ENCODE measurements at places on chromosomes 4 and X.
A peak's percentile ranks its signal among the peaks of the same experiment; 100 is the strongest.

DNA sequence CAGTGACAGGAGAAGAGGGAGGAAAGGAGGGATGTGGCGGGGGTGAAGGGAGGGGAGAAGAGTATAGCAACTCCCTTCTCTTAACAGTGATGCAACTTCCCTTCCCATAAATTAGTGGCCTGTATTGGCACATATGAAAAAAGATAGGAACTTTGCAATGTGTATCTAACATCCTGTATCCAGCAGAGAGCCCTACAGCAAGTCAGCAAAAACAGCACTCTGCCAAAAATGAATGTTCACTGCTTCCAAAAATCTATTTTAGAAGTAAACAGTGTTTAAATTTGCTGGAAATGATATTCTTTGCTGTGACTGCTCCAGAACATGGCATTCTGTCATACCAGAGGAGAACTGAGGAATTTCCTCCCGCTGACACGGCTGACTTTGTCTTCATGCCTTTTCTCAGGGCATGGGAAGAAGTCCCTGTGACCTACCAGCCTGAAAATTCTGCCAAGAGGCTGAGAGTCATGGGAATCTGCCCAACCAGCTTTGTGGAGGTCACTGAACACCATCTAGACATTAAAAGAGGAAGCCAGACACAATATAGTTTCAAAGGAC, 343.4 kb upstream of the RASGEF1B start:
- DNase-seq, result no peak

- no peak for DNase-seq
Measured at GRCh38 chr4:146159384-146160058, 16.0 kb upstream of the LSM6 start.

GRCh38 chrX:17608888-17609287, 128.4 kb upstream of the SCML1 start:
- DNase-seq, result no peak

- DNase-seq, result no peak
Measured at GRCh38 chrX:10195947-10196346, 39.2 kb downstream of the CLCN4 start.

GRCh38 chrX:29545878-29546277, 669.5 kb upstream of the MAGEB2 start:
- DNase-seq, result no peak

DNA sequence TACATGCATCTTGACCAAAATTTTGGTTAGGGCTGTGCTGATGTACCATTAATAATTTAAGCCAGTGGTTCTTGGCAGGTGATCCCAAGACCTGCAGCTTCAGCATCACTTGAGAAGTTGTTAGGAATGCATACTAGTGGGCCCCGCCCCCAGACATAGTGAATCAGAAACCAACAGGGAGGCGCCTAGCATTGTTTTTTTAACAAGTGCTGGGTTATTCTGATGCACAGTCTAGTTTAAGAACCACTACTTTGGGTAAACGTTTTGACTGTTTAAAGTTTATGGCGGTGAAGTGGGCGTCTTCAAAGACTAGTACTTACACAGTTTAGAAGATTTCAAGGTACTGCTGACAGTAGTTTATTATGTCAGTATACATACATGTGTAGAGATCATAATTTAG, 23.6 kb downstream of the FAM199X start:
- no peak for DNase-seq

DNA sequence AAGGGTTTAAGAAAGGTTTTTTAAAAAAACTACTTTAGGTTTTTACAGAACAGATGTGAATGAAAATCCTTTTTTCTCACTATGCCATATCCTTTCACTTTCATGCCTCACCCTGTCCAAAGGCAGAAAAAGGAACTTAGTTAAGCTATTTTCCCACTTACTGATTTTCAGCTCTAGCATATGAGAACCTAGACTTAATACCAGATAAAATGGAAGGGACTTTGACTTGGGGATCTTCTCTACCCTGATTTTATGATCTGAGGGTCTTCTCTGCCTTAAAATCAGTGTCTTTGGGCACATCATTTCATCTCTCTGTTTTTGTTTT, 42.4 kb downstream of the FNIP2 start:
- no peak for DNase-seq

GRCh38 chrX:47191331-47191730, 2.3 kb upstream of the UBA1 start:
- peak; percentile 30 for DNase-seq

- no peak for DNase-seq
Measured at GRCh38 chrX:153590961-153591956, 7.7 kb downstream of the CCNQ start.

DNA sequence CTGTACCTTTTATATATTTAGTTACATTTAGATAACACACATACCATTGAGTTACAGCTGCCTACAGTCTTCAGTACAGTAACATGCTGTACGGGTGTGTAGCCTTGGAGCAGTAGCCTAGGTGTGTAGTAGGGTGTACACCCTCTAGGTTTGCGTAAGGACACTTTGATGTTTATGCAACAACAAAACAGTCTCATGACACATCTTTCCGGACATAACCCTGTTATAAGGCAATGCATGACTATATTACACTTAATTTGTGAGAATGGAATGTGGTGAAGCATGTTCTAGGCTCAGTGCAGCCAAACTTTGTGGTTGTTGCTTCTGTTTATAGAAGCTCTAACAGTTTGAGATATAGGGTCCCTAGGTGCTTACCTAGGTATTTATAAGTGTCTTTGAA, 65.4 kb downstream of the SPRY1 start:
- DNase-seq, result no peak

DNA sequence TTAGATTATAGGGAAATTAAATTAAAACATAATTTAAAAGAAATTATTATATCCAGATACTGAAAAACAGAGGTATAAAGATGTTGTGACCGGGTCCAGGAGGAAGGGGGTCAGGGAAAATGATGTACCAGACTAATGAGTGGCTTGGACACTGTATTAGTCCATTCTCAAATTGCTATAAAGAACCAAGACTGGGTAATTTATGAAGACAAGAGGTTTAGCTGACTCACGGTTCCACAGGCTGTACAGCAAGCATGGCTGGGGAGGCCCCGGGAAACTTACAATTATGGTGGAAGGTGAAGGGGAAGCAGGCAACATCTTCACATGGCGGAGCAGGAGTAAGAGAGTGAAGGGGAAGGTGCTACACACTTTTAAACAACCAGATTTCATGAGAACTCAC, 3.4 kb upstream of the FAM9B start:
- DNase-seq, result no peak

DNA sequence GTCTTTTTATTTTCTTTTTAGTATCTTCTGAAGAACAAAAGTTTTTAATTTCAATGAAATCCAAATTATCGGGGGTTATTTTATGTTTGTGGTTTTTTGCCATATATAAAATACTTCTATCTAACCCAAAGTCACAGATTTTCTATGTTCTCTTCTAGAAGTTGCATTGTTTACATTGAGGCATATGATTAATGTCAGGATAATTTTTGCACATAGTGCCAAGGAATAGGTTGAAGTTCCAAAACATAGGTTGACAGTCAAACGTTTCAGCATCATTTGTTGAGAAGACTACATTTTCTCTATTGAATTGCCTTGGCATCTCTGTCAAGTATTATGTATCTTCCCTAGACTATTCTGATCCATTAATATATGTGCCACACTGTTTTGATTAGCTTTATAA, 64.5 kb downstream of the ANKRD17 start:
- DNase-seq, result no peak

- no peak for DNase-seq
Measured at GRCh38 chr4:40940756-40941155, 191.0 kb downstream of the NSUN7 start.

DNA sequence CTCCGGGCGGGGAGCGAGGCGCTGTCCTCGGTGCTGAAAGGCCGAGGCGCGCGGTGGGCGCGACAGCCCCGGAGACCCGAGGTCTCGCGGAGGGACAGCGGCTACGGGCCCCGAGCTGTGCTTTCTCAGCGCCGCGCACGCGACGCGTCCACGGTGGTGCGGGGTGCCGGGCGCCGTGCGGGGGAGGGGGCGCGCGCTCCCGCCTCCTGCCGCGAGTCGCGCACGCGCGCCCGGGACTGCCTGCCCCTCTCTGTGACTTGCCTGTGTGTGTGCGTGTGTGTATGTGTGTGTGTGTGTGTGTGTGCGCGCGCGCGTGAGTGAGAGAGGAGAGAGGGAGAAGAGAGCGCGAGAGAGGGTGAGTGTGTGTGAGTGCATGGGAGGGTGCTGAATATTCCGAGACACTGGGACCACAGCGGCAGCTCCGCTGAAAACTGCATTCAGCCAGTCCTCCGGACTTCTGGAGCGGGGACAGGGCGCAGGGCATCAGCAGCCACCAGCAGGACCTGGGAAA, at the start of gene GRIA2:
TSS of gene GRIA2 (plus strand) at position 358 of the 511 bp plus-strand sequence. CDS start 315 bp downstream, outside the sequence.
- DNase-seq, result no peak

- DNase-seq, result no peak
Measured at GRCh38 chr4:101600287-101600686, 190.2 kb upstream of the BANK1 start.

DNA sequence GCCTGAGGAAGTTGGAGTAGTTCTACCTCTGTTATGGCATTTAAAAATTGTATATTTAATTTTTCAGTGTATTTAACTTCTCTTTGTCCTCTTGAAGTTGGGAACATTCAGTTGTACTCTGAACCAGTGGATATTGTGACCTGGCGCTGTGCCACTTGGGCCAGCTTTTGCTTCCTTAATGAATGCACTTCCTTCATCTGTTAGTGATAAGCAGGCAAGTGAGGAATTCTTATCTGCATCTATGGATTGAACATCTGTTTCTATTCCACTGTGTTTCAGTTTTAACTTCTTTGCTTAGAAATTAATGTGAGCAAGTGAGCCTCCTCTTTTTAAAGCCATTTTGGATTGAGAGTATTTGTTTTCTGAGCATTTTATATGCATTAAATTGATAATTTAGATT, 128.3 kb downstream of the UCHL1 start:
- DNase-seq, result no peak

GRCh38 chrX:118062048-118062789, 54.4 kb downstream of the KLHL13 start:
- no peak for DNase-seq

DNA sequence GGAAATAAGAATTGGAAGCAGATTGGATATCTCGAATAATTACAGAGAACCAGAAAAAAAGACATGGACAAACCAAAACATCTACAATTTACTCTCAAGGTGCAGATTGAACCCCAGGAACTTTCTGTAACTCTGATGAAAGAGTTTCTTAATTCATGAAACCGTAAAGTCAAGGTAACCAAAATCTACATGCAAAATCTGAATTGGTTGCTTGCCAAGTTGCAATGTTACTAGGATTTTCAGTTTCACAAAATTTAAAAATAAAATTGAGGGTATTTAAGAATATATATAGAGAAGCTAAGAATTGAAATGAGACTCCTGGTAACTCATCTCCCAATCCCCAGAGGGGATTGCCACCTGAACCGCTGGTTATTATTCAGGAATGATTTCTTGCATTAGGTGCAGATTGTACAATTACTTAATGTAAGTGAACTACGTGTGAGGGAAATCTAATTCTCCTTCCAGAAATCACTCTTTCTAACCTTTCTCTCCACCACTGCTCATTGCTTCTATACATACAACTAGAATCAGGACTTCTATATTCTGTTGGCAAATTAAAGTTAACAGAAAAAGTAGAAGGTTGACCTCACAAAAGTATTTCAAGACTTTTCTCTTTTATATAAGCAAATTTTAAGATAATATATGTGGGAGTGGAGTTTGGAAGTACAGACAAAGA, 221.5 kb upstream of the NDST4 start:
- no peak for DNase-seq

GRCh38 chr4:153116291-153116680, 88.0 kb upstream of the TRIM2 start:
- peak; percentile 78 for DNase-seq

DNA sequence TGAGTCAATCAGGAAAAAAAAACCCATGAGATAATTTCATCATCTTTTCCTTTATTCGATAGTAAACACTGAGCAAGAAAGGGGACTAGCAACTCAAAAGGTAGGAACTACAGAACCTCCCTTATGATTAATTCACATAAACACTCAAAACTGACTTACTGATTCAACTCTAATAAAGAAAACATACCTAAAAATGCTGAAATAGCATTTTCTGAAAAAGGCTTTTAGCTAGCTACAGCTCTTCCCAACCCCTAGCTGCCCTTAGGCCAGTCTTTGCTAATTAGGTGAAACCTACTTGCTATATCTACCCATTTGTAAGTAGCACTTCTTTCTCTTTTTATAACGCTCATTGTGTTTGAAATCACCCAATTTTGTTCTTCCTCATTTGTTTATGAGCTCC, 150.6 kb downstream of the ATRX start:
- DNase-seq, result no peak

DNA sequence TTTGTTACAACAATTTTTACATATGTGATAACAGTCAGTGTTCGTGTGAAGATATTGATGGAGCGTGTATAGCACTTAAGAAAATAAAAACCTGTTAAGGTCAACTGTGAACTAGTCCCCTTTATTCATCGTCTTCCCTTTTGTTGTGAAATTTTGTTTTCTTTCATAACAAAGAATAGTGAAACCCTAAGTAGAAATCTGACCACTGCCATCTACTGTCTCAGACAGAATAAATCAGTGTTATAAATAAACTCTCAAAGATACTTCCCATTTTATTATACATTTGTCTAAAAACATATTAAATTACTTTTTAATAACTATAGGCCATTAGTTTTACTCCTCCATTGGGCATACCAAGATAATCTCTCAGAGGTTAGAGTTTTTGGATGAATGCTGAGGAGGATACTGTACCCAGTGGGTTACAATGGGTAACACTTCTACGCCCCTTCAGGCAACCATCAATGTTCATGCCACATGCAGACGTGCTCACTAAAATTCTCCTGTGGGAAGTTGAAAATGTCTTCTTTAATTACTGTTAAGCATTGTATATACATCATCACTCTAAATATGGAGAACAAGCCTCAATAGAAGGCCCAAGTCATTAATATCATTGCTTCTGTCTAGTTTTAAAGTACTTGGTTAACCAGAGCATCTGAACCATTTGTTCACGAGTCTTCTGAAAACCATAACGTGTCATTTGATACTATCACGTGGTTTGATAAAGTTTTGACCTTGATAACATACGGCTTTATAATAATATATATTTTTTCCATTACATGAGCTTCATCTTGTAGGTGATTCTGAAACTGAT, 171.2 kb downstream of the TMA16 start:
- no peak for DNase-seq

GRCh38 chrX:12563121-12563520, 228.1 kb upstream of the PRPS2 start:
- no peak for DNase-seq

GRCh38 chrX:73457306-73457705, 10.5 kb downstream of the CDX4 start:
- DNase-seq, result no peak

- DNase-seq, result no peak
Measured at GRCh38 chrX:35380808-35381700, 417.1 kb upstream of the MAGEB16 start.

DNA sequence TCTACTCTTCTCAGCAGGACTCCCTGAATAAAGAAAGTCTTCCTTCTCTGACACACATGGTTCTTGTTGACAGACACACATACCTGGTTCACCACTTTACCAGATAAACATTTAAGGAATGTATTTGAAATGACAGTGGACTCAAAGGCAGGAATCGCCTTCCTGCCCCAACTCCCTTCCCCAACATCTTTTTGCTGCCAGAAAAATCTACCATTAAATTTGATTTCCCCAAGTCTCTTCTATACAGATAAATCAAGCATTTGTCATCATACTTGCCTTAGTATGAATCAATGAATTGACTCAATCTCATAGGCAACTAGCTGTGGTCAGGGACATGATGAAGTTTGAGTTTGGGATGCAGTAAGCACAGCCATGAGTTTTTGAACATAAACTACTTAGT, 23.3 kb upstream of the ANXA5 start:
- DNase-seq, result no peak

All from CD8-positive, alpha-beta memory T cell (primary cell).